Cardiac ventricle fibroblast (primary cell): ENCODE measurements at places on chromosomes 5 and 9. TPM values are rescaled to one million over a fixed set of nuclear protein-coding genes. Genes with fewer than 3 reads are reported as not detected.

The PAX5 gene
- not detected in 2 replicates for total RNA-seq

The C9 gene
- not detected in 2 replicates for total RNA-seq

The TXNDC8 gene
- not detected in 2 replicates for total RNA-seq

The NUDT12 gene
- 7.8 TPM in 2 replicates for total RNA-seq

The SPINK6 gene
- total RNA-seq = 1.1 and 1.2 TPM in 2 replicates

The ENTPD8 gene
- total RNA-seq = not detected in 2 replicates

The FOXD4 gene
- 0.12 TPM in 1 of 2 replicates, not detected in the other for total RNA-seq

The CCDC152 gene
- total RNA-seq = 1.0 and 1.2 TPM in 2 replicates

The TLX3 gene
- not detected in 2 replicates for total RNA-seq
